Left lung (tissue), 14 donors: ENCODE measurements at places on chromosomes 1 and 21. TPM values are rescaled to one million over a fixed set of nuclear protein-coding genes. Genes with fewer than 3 reads are reported as not detected.

- DNase-seq, result no peak
Measured at GRCh38 chr1:11456965-11457364, 22.0 kb upstream of the DISP3 start.

- DNase-seq, result no peak
Measured at GRCh38 chr21:28257276-28257675, 735.4 kb downstream of the LTN1 start.

GRCh38 chr1:30969903-30970302 lies 61.3 kb upstream of the SDC3 start:
- DNase-seq, result no peak

PEAR1 gene
- total RNA-seq, result 10.6 TPM

OR2W3 gene
- 2.1 TPM for total RNA-seq

DNA sequence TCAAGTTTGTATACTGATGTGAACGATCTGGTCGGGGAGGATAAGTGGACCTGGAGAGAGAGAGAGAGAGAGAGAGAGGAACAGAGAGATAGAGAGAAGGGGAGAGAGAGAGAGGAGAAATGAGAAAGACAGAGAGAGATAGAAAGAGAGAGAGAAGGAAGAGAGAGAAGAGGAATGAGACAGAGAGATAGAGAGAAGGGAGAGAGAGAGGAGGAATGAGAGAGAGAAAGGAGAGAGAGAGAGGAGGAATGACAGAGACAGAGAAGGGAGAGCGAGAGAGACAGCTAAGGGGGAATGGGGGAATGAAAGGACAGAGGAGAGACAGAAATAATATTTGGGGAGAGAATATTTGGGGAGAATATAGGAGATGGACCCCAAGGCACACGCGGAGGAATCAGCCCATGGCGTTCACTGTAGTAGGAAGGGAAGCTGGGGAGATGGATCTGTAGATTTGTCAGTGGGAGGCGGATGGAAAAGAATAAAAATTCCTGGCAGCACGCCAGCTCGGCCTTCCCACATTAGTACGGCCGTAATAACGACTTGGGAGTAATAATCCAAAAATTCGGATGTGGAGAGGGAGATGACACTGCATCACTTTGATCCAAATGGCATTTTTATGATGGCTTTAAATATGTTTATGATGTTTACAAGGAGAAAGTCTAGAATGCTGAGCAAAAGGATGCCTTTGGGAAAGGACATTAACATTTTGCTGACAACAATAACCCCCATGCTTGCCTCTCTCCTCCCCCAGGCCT lies 159.8 kb upstream of the KCNJ6 start:
- DNase-seq, result no peak
